ENCODE measurements at places on chromosomes 16 and 17.

DNA sequence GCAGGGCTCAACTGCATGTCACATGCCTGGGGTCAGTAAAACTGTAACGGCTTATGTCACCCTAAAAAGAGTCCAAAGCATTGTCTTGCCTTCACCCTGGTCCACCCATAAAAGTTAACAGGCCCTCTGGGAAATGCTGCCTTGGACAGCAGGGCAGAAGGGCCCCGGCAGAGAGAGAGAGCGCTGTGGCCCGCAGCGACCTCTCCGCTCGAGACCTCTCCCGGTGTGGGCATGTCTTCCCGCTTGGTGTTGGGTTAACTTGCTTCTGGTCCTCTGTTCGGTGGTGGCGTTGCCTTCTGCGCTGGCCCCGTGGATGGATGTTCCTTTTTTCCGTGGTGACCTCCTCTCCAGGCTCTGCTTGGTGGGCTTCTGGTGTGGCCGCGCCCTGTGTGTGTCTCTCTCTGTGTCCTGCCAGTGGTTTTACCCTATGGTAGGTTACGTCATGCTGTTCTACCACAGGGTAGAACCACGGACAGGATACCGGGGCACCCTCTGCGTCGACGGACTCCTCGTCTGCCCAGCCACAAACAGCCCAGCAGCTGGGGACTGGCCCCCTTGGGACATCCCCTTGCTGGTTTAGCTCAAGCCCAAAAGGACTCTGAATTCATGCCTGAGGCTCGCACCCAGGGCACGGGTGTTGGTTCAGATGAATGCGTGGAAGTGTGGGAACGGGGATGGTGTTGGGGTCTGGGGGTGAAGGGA lies 18.3 kb upstream of the CLEC18A start:
- no peak for DNase-seq

DNA sequence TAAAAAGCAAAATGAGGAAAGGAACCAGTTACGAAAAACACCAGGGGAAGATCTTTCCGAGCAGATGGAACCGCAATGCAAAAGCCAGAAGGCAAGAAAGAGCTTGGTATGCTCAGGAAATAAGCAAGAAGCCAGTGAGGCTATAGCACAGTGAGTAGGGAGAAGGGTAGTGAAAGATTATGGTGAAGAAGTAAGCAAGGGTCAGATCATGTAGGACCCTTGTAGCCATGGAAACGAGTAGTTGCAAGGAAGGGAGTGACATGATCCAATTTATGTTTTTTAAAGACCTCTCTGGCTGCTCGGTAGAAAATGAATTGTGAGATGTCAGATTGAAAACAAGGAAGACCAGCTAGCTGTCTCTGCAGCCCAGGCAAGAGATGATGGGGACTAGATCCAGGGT lies 143.3 kb downstream of the USP31 start:
- DNase-seq: no peak

DNA sequence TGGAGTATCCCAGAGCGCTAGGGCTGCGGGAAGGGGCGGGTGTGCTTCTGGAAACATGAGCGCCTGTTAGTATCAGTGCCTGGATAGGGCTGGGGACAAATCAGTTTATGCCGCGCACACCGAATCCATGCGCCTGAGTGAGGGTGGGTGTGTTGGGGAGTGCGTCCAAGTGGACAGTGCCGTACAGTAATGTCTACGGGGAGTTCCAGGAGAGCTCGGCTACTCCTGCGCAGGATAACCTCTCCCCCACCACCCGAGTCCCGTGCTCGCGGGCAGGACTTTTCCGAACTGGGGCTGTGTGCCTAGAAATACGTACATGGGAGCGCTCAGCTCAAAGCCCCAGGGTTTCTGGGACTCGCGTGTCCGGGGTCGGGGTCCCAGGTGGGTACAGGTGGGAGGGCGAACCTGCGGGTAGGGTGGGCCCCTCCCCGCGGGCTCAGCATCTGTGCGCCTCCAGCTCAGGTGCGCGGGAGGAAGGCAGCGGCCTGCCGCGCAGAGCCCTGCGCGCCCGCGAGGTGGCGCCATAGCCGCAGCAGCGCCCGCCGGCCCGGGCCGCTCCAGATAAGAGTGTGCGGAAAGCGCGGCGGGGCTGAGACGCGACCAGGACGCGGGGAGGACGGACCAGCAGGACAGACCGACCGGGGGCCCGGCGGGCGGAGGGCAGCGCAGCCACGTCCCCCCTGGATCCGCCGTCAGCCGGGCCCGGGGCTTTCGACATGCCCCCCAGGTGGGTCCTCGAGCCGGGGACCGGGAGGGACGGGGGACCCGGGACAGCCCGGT lies at the start of gene HIC1:
TSS of gene HIC1 (plus strand) at position 592 of the 780 bp plus-strand sequence. CDS start 1,588 bp downstream, outside the sequence.
- no peak for DNase-seq

GRCh38 chr16:82655072-82655714 lies 28.4 kb downstream of the CDH13 start:
- DNase-seq: no peak

- no peak for DNase-seq
Observed at GRCh38 chr16:23074423-23074822, 74.8 kb downstream of the USP31 start.

GRCh38 chr16:89154390-89155183 lies 17.0 kb upstream of the CDH15 start:
- DNase-seq: no peak

DNA sequence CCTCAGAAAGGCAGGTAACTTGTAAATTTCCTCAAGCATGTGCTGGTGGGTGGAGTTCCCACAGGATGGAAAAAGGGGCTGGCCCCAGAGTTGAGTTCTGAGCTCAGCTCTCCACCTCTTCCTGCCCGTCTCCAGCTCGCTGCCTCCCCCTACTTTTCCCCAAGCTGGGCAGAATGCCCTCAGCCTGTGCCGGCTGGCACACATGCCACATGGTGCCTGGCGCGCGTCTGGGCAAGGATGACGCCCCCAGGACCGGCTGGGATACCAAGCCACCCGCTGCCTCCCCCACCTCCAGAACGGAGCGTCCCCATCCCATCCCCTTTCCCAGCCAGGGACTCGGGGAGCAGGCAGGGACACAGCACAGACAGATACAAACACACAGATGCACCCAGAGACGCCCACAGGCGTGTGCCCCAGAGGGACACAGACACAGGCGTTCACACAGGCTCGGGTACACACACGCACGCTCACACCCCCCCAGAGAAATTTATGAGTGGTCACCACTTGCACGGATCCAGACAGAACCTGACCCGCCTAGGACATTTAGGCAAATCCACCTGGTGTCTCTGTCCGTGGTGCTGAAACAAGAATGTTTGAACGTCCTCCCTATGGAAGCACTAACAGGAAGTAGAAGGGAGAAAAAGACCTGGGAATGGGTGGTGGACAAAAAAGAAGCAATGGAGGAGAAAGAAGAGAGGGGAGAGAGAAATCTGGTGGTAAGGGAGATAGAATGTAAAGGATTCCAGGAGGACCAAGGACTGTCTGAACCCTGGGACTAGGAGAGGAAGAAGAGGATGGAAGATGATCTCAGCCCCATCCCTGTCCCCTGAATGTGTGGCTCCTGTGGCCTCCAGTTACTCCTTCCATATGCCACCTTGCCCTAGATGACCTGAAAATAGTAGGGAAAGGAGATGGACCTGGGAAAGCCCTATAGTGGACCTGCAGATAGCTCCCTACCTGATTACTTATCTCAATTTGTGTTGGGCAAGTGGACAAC lies 15.5 kb downstream of the NEUROD2 start:
- DNase-seq: peak; percentile 38

DNA sequence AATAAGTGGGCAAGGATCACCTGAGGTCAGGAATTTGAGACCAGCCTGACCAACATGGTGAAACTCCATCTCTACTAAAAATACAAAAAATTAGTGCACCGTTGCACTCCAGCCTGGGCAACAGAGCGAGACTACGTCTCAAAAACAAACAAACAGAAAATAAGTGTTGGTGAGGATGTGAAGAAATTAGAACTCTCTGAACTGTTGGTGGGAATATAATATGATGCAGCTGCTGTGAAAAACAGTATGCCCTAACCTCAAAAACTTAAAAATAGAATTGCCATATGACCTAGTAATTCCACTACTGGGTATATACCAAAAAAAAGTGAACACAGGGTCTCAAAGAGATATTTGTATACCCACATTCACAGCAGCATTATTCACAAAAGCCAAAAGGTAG lies 26.1 kb downstream of the GLG1 start:
- no peak for DNase-seq

- no peak for DNase-seq
Observed at GRCh38 chr17:29210879-29211278, 30.7 kb upstream of the MYO18A start.

DNA sequence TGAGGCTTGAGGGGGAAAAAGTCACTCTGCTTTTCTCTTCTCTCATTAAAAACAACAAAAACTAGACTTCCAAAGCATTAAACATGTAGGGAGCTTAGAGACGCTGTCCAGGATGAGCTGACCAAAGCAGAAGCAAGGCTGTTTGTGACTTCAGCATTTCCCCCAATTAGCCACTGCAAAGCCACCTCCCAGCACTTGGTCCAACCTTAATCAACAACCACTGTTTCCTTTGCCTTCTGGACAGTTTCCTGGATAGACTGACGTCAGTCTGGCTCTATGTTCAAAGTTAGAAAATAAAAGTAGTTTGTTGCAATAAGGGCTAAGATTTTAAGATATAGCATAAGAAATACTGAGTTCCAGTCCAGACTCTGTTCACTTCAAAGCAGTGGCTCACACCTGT lies 3.1 kb downstream of the TMEM231 start:
- DNase-seq: no peak

- no peak for DNase-seq
Observed at GRCh38 chr17:72609501-72609900, 483.0 kb downstream of the SLC39A11 start.

GRCh38 chr16:85567101-85567866 lies 45.8 kb upstream of the GSE1 start:
- DNase-seq: no peak

GRCh38 chr16:68617734-68618133 lies 27.4 kb upstream of the CDH3 start:
- DNase-seq: no peak

DNA sequence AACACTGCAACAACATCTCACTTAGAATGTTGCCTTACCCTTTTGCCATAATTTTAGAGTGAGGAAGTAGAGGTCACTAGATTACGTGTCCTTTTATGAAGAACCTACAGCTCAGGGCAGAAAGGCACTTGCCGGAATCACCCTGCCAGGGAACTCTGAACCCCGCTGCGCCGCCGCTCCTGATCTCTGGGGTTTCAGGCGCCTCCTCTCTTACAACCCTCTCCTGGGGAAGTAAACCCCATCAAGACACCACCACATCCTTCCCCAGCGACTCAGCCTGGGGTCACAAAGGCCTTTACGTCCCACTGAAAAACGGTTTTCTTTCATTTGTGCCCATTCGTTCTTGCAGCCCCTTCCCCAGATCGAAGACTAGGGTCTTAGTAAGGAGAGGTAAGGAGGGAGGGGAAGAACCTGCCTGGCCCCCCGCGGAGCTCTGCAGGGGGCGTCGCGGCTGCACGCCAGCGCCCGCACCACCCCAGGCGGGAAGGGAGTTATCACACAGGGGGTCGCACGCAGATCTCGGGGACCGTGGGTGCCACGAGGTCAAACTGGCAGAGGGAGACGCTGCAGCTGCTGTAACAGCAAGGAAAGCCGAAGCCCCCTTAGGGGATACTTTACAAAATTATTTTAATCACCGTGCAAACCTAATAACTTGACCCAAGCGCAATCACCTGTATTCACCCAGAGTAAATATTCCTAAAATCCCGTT lies 1.0 kb upstream of the HLF start:
- DNase-seq: no peak

DNA sequence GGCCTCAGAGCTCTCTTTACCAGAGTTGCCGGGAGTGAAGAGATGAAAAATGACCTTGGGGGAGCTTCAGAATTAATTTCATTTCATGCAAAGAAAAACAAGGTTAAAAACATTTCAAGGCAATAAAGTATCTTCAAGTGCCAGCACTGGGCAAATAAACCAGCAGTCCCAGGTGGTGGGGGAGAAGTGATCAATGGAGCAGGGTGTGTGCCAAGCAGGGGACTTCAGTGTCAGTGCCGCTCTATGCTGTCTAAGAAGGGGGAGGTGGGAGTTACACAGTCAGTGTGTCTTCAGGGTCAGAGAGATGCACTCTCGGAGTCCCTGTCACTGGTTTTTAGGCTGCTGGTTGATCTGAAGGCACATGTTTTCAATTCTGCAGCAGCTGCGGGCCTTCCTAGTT lies 57.2 kb upstream of the MGAT5B start:
- no peak for DNase-seq

DNA sequence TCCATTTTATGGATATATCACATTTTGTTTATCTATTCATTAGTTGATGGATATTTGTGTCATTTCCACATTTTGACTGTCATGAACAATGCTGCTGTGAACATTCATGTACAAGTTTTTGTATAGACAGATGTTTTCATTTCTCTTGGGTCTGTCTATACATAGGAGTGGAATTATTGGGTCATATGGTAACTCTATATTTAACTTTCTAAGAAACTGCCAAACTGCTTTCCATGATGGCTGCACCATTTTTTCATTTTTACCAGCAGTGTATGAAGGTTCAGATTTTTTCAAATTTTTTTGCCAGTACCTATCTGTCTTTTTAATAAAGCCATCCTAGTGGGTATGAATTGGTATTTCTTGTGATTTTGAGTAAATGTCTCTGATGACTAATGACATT lies 15.5 kb downstream of the NFAT5 start:
- DNase-seq: no peak

DNA sequence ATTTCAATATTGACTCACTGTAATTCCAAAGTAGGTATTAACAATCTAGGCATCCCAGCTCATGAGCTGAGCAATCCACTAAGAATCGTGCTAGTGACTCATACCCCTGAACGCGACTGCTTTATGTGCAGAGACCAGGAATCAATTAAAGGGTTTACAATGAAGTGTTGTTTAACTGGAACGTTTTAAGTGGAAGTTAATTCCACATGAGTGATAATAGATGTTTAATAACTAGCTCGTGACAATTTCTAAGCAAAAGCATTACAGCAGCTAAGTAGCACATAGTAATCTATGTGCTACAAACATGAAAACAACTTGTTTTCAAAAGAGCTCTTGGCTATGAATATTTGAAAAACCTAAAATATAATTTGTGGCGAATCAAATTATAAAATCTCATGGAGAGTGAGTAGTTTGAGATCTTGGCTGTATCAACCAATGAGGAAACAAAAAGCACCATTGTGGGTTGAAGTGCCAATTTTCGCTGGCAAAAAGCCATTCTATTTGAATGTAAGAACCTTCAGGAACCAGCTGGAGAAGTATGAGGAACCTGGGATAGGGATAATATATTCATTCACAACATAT lies 9.4 kb downstream of the GJC1 start:
- DNase-seq: no peak
